ENCODE measurements at places on chromosomes 11 and 22.

- peak; percentile 33 for DNase-seq
Measured at GRCh38 chr11:62081378-62082291, 42.2 kb upstream of the INCENP start.

DNA sequence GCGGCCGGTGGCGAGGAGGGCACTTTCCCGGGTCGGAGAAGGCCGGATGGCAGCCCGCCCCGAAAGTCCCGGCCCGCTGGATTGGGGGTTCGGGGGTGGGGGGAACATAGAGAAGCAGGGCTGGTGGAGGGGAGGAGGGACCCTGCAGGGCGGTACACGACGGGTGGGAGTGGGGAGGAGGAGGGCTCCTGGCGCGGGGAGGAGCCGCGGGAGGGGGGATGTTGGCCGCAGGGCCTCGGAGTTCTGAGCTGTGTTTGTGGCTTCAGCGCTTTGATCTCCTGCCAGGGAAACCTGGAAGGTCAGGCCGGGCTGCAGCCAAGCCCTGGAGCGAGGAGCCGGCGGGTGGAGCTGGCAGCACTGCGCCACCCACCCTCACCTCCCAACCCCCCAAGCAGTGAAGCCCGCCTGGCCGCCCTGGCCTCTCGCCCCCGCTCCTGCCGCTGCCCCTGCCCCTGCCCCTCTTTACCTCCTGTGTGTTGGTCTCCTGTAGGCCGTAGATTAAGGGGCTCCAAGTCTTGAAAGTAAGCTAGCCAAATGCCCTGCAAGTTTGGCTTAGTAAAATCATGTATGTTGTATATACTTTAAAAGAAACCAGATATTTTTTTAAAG lies 30.9 kb downstream of the C22orf31 start:
- no peak for DNase-seq

- no peak for DNase-seq
Measured at GRCh38 chr22:39352306-39352891, 2.6 kb downstream of the SYNGR1 start.

GRCh38 chr11:101458161-101458560 lies 125.6 kb downstream of the TRPC6 start:
- no peak for DNase-seq

DNA sequence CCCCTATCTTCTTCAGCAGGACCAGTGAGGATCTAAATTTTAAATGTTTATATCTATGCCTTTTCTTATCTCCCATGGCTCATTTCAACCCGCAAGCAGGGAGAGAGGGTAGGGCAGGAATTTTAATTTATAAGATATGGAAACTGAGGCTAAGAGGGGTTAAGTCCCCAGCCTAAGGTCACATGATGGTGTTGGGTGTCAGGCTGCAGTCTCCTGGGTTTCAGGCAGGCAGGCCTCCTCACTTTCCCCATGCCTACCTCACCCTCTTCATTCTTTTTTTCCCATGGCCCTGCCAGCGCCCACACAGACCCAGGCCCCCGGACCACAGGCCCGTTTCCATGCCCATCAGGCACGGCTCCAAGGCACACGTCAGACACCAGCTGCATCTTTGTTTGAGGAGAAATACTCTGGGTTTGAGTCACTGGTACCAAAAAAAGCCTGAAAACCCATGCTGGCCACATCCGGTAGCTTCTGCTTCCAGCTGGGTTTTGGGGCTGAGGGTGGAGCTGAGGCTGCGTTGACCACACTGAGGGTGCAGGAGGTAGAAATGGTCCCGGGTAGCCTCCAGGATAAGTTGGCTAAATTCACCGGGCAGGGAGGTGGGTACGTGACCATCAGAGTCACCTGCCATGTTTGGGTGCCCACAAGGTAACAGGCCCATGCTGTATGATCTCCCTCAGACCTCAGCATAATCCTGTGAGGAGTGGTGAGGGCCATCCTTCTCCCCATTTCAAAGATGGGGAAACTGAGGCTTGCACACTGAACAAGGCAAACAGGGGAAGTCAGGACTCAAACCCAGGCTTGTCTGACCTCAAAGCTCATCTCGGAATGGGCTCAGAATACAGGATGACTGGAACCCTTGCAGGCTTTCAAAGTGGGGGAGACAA lies 7.5 kb downstream of the CRYBB1 start:
- no peak for DNase-seq

GRCh38 chr22:19522881-19523239 lies 1.4 kb downstream of the CLDN5 start:
- no peak for DNase-seq

DNA sequence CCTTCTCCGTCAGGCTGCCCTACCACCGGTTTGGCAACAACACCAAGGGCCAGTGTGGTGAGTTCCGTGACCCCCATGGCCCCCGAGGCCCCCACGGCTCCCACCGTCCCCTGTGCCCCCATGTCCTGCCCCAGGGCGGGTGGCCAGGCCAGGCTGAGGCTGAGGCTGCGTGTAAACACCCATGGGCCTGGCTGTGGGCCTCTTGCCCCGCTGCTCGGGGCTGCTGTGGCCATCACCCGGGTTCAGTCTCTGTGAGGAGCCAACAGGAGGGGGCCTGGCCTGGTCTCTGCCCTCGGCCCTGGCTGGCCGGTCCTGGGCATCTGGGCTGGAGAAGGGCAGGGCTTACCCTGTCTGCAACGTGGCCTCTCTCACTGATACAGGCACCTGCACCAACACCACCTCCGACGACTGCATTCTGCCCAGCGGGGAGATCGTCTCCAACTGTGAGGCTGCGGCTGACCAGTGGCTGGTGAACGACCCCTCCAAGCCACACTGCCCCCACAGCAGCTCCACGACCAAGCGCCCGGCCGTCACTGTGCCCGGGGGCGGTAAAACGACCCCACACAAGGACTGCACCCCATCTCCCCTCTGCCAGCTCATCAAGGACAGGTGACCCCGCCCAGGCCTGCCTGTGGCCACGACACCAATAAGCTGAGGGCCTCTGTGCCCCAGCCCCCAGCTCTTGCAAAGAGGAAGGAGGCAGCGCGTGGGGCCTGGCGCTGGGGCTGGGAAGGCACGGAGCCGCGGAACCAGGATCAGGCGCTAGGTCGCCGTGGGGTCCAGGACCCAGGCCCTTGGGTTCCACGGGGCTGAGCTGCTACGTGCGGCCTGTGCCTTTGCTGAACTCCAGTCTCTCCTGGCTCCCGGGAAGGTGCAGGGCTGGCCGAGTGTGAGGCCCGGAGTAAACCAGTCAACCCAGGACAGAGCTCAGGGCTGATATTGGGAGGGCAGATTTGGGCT lies 29.0 kb downstream of the MUC2 start:
- DNase-seq = no peak

- no peak for DNase-seq
Measured at GRCh38 chr11:118806400-118806799, 15.4 kb upstream of the DDX6 start.

All from NCI-H774 (cell line).